ENCODE measurements at places on chromosomes 13 and 19.

GRCh38 chr13:45932676-45933075, 81.1 kb upstream of the SIAH3 start:
- no peak for DNase-seq

DNA sequence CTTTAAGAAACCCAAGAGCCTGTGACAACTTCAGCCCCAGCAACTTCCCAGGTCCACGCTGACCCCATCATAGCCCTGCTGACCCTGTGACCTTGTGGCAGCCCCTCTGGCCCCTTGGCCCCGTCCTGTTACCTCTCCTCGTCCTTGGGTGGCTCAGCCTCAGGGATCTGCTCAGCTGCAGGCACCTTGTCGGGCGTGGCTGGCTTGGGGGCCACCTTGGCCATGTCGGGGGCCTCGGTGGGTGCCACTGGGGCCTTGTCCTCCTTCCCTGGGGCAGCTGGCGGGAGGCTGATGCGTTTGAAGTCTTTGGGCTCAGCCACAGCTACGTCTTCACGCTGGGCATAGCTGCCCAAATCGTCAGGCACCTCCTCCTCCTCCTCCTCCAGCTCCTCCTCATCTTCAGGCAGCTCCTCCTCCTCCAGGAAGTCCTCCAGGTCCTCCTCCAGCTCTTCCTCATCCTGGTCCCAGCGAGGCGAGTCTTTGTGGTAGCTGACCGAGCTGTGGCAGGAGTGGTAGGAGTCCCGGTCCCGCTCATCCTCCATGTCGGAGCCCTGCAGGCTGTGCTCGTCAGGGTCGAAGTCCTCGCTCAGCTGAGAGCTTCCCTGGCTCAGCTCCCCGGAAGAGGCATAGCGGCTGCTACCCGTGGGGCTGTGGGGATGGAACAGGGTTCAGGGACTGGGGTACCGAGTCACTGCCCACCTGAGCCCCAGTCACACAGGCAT, 32.2 kb downstream of the UNC13A start:
- no peak for DNase-seq

GRCh38 chr13:110416131-110417025, 109.3 kb downstream of the COL4A2 start:
- no peak for DNase-seq

- DNase-seq: no peak
Observed at GRCh38 chr13:44003481-44003880, 123.8 kb downstream of the LACC1 start.

DNA sequence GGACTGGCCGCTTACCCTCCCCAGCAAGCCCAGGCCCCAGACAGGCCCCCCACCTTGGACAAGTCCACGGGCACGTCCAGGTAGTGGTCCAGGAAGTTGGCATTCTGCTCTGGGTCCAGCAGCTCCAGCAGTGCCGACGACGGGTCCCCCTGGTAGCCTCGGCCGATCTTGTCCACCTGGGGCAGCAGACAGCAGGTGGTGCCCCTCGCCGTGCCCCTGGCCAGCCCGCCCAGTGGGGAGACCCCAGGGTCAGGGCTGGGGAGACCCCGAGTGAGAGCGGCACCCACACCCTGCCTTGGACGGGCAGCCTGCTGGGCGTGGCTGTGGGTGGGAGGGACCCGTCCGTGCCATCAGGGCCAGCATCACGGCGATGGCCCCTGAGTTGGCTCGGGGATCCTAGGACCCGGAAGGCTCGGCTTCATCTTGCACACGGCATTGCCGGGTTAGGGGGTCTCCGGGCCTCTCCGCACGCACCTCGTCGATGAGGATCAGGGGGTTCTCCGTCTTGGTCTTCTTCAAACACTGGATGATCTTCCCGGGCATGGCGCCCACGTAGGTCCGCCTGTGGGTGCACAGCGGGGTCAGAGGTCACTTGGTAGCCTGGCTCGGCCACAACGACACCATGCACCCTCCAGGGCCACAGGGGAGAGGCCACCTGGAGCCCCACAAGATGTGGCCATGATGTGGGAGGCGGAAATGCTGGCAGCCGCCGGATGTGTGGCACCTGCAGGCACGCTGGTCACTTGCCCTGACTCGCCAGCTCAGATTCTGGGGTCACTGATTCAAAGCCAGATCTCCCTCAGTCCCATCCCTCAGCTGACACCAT, 6.3 kb downstream of the RPL36 start:
- no peak for DNase-seq

- DNase-seq: no peak
Observed at GRCh38 chr13:98752467-98753290, at the start of gene SLC15A1. Gene SLC15A1 (minus strand): TSS chr13:98752672. CDS start chr13:98752598, 74 bp downstream.

DNA sequence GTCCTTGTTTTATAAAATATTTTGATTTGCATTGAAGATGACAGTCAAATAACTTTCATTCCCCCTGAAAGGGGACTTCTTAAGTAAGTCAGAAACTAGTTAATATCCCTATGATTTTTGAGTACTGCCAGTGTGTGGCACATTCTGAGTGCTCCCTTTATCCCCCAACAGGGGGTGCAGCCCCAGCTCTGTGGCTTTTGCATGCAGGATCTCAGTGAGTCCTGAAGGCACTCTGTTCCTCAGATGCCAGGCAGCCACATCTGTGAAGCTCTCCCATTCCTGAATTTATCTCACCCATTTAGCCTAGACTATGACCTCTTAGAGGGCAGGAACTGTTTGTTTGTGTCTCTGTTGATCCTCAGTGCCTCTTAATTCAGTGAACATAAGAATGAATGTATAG, 123.1 kb downstream of the CDK8 start:
- DNase-seq: no peak

DNA sequence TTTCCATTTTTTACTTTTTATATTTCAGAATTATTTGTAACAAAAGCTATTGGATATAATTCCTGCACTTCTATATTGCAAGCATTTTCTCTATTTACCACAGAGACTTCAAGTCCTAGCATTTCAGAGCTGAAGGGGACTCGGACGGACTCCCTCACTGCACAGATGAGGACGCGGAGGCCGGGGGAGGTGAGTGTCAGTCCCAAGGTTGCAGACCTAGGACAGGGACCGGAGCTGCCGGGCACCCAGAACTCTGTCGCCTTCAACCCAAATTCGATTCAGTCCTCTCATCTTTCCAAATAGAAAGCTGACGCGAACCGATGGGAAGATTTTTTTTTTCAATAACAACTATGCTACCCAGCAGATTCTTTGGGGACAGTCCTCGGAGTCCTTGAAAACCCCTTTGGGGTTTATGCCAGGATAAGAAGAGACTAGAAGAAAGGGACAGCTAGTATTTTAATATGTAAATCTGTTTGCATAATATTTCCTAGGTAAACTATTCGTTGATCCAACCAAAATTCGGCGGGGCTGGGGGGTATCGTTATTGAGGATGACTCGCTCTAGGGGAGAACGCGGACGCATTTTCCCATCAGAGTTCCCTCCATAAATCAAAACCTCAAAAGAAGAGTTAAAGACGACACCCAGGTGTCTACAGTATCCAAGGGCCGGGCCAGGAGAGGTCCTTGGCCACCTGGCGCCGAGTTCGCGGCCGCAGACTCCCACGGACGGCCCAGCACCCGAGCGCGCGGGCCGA, 803 bp downstream of the FLT3 start:
- no peak for DNase-seq

DNA sequence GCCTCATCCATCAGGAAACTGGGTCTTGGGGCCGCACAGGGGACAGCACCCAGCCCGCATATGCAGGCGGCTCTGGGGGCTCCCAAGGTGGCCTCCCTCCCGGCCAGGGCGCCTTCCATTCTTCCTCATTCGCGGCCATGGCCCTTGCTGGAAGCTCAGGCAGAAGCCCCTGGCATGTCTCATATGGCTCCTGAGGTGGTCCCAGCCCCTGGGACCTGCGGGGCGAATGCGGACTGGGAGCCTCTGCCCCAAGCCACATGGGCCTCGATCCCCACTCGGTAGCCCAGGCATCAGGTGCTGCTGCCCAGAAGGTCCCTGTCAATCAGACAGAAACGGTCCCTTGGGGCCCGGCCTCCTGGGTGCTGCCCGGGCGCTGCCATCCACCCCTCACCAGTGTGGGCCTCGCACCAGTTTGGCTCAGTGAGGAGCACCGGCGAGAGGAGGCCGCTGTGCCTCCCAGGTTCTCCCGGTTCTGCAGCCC, 301.6 kb downstream of the TEX29 start:
- no peak for DNase-seq

DNA sequence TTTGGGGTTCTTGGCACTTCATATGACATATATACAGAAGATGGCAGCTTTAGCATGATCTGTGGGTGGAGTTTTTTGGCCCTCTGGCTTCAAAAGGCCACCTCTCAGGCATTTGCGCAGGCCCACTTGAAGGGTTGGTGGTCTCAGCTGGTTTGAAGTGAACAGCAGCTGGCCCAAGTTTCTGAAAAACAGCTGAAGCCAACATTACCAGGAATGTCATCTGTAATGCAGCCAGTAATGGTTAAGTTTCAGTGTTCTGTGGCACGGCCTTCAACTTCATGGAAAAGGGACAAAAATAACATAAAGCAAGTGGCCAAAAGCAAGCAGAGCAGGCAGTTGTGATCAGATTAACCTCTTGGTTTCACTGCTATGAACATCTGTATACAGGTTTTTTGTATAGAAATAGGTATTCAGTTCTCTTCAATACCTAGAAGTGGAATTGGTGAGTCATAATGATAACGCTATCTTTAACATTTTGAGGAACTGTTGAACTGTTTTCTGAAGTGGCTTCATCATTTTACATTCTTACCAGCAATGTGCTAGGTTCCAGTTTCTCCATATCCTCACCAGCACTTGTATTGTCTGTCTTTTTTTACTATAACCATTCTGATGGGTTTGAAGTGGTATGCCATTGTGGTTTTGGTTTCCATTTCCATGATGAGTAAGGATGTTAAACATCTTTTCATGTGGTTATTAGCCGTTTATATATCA, 245.4 kb downstream of the SHISA2 start:
- DNase-seq: no peak

GRCh38 chr19:4284176-4284958, 5.3 kb downstream of the SHD start:
- no peak for DNase-seq

DNA sequence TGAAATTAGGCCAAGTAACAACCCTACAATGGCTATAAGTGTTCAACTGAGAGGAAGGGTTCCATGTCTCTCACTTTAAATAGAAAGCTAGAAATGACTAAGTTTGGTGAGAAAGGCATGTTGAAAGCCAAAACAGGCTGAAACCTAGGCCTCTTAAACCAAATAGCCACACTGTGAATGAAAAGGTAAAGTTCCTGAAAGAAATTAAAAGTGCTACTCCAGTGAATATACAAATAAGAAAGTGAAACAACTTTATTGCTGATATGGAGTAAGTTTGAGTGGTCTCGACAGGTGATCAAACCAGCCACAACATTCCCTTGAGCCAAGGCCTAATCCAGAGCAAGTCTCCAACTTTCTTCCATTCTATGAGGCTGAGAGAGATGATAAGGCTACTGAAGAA, 209.6 kb downstream of the KLF12 start:
- no peak for DNase-seq

- DNase-seq: no peak
Observed at GRCh38 chr19:5880604-5881078, 10.3 kb upstream of the FUT5 start.

DNA sequence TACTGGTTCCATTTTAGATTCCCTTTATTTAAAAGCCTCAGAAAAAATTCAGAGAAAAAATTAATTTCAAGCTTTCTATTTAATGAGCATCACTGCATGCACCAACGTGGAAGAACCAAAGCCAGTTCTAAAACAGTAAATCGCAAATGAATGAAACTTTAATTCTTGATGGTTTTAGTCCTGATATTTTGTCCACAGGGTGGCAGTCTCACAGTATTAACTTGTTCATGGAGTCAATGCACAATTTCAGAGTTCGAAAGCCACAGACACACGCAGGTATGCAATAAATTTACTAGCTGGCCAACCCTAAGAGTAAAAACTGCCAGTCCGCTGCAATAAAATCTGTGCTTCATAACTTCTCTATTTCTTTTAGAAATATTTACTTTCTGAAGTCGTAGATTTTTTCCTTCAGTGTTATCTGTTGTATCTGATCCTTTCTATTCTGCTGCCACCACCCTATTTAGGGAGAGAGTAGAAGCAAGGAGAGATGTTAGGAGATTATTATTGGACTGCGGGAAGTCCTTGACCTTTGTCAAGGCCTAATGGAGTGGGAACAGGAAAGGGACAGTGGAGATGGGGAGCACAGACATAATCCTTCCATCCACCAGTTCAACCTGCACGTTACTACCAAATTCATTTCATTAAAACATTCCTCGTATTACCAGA, 7.0 kb upstream of the WBP4 start:
- peak; percentile 67 for DNase-seq

DNA sequence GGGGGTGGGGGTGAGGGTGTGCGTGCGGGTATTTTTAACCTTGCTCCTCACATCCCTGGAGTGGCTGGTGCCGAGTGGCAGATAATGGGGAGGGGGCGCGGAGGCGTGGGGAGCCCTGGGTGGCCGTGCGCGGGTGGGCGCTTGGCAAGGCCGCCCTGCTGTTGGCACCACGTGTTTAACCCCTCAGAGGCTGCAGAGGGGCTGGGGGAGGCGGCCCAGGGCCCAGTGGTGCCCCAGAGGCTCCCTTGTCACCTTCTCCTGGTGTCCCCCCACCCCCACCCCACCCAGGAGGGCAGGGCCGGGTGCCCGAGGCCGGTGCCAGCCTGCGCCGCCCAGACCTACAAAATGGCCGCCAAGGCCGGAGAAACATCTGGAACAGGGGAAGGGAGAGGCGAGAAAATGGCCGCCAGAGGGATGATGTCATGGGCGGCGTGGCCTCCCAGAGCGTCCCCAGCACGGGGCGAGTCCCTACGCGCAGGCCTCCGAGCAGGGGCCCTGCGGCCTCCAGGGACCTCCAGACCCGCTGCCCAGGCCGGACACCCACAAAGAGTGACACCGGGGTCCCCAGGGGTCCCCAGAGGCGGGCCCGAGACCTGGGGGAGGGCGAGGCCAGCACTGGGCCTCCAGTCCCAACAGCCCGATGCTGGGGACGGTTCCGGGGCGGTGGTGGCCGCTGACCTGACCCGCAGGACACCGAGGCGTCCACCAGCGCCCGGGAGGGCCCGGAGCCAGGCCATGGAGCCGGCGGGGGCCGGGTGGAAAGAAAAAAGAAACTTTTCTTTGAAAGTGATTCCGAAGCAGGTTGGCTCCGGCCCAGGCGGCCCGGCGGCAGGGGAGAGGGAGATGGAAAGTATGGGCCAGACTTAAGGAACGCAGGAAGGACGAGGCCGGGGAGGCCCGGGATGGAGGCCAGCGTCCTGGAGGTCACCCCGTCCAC, 38.2 kb downstream of the NFIC start:
- peak; percentile 76 for DNase-seq

DNA sequence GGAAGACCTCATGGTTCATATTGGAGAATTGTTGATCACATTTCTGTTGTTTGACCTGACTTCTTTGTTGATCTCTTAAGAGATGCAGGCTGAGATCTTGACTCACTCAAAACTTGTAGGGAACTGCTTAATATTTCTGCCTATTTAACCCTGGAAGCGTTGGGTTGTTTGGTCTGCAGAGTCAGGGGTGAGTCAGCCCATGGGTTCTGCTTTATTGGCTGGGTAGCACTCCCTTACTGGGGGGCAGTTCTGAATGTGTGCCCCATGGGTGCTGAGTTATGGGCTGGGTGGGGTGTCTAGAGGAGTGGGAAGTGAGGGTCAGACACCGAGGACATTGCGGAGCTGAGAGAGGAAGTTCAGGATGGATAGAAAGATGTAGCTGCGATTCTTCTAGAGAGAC, 87.9 kb downstream of the LRCH1 start:
- no peak for DNase-seq
